Stimulated activated CD8-positive, alpha-beta memory T cell treated with anti-CD3 and anti-CD28 coated beads, Interleukin-7, amount 100 ng/mL, for 1 hour (primary cell): ENCODE measurements at places on chromosomes 5 and 9.

DNA sequence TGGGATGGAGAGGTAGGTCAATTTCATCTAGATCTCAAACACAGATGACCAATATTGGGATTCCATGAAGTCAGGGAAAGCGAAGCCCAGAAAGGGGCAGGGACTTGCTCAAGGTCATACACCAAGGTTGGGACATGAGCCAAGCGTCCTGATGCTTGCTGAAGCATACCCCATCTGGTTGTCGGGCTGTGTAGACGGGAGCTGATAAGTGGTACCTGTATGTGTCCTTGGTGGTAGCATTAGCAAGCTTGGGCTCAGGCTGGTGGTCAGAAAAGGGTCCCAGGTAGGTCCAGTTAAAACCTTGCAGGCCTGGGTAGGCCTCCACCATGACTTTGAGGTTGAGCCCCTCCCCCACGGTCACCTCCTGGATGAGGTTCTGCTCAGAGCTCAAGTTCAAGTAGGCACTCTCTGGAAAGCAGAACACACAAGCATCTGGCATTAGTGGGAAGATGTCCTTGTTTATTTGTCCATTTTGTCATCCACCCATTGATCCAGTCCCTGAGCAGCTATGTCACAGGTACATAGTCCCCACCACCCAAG, 13.2 kb downstream of the CSF1R start:
- no peak for DNase-seq

GRCh38 chr5:140182075-140182711, 7.2 kb downstream of the CYSTM1 start:
- DNase-seq, result no peak

GRCh38 chr5:179805070-179805528, 1.6 kb downstream of the MGAT4B start:
- no peak for DNase-seq

- no peak for DNase-seq
Observed at GRCh38 chr5:160382346-160382745, 11.9 kb upstream of the C1QTNF2 start.

DNA sequence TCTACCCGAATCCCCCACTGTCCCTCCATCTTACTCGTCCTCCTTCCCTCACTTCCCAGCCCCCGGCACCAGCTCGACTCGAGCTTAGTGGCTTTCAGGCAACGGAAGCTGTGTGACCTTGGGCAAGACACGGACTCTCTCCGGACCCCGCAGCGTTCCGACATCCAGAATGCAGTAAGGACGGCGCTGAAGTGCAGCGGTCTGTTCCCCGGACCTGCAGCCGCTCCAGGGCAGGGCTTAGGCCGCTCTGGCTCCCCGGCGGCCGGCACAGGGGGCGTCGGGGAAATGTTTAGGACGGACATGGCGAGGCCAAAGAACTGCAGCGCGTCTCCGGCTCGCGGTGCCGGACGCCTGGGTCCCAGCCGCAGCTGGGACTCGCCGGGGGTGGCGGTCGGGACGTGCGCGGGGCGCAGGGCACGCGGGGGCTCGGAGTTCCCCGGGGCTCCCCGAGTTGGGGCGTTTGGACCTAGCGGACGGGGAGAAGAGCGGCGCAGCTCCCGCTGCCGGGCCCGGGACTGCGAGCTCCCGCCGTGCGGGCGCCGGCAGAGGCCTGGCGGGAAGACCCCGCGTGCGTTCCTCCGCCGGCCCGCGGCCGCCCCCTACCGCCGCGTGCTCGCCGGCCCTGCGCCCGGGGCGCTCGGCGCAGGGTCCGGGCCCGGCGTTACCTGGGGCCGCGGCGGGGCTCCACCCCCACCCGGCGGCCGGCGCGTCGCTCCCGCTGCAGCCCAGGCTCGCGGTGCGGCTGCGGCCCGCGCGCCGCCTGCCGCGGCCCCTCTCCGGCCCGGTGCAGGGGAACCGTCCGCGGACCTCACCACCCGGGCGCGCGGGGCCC, 5.6 kb upstream of the RNF44 start:
- DNase-seq, result no peak

DNA sequence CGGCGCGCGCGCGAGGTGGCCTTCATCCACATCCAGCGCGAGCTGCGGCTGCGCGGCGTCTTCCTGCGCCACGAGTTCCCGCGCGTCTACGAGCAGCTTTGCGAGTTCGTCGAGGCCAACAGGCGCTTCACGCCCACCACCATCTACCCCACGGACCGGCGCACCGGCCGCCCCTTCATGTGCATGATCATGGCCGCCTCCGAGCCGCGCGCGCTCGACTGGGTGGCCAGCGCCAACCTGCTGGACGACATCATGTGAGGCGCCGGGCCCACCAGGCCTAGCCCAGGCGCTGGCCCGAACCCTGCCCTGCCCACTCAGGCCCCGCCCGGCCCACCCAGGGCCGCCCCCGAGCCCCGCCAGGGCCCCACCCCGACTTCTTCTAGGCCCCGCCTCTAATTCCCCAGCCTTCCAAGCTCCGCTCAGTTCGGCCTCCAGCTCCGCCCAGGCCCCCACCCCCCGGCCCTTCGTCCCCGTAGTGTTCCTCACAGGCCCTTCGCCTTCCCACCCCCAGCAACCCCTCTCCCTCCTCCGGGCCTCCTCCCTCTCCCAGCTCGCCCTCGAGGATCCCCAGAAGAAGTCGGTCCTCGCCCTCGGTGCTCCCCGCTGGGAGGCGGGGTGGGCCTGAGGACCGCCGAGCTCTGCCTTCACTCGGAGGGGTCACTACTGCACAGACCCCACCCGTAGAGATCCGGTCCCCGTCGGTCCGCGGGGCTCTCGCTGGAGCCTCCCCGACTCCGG, 2.0 kb upstream of the PHPT1 start:
- no peak for DNase-seq

GRCh38 chr5:17325770-17326599, 108.6 kb downstream of the BASP1 start:
- no peak for DNase-seq

- DNase-seq, result no peak
Observed at GRCh38 chr5:1172670-1173404, 28.6 kb upstream of the SLC6A19 start.

DNA sequence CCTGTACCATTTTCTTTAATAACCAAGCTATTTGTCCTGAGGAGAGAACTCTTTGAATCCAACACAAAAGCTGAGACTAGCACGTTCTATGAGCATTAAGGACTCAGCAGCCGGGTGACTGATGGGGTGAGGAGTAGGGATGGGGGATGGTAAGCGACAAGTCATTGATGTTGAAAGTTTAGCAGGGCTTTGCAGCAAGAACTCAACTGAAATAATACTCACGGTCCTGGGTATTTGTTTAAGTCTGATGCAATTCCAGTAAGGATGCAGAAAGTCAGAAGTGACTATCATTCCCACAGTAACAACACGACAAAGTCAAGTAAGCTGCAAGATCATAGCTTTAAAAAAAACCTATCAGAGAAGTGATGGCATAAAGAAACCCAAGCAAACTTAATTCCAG, 131.1 kb downstream of the ACTL7B start:
- no peak for DNase-seq
